ENCODE measurements at places on chromosomes 2 and 18.
A peak's percentile ranks its signal among the peaks of the same experiment; 100 is the strongest.

- DNase-seq: peak; percentile 57
- H3K4me3 ChIP-seq: no peak overlapping the region
- H3K4me1 ChIP-seq: peaks cover 65% of the 10 kb centered on the region
- H3K27me3 ChIP-seq: no peaks in the 10 kb centered on the region
- H3K27ac ChIP-seq: peak overlapping the region; percentile 65
Measured at GRCh38 chr2:207766697-207767460, 2.8 kb downstream of the FZD5 start.

DNA sequence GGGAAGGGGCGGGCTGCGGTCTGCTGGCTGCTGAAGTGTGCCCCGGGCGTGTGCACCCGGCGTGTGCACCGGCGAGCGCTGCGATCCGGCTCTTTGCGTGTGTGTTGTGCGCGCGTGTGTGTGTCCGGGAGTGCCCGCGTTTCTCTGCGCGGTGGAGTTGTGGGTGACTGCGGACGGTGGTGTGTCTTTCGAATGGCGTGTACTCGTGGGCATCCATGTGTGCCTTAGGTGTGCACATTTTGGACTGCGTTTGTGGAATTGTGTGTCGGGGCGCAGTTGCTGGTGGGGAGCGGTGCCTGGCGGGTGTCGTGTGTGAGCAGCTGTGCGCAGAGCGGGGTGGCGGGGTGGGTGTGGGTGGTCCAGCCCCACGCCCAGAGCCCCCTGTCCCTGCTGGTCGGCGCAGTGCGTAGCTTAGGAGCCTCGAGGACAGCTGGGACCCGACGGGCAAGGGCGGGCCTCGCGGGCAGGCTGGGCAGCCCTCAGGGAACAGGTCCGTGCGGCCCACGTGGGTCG, 533 bp downstream of the HPCAL1 start:
- peak overlapping the region; percentile 81 for H3K27ac ChIP-seq
- H3K36me3 ChIP-seq: no peaks in the 10 kb centered on the region
- peak overlapping the region; percentile 11 for H3K4me3 ChIP-seq
- H3K4me1 ChIP-seq: peaks cover 46% of the 10 kb centered on the region

GRCh38 chr2:241659150-241659739, 21.8 kb downstream of the ATG4B start:
- H3K27me3 ChIP-seq: no peaks in the 10 kb centered on the region
- H3K27ac ChIP-seq: no peak overlapping the region
- DNase-seq: peak; percentile 67
- peaks cover 23% of the 10 kb centered on the region for H3K4me1 ChIP-seq
- H3K36me3 ChIP-seq: peaks cover 3% of the 10 kb centered on the region

DNA sequence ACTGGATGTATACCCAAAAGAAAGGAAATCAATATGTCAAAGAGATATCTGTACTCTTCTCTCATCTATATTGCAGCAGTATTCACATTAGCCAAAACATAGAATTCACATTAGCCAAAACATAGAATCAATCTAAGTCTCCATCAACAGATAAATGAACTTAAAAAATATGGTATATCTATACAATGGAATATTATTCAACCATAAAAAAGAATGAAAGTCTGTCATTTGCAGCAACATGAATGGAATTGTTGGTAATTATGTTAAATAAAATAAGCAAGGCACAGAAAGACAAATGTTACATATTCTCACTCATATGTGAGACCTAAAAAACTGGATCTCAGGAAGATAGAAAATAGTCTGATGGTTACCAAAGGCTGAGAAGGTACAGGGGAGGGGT, 212.1 kb upstream of the ZC3H15 start:
- H3K4me1 ChIP-seq: no peaks in the 10 kb centered on the region
- no peak overlapping the region for H3K4me3 ChIP-seq
- H3K27me3 ChIP-seq: no peaks in the 10 kb centered on the region
- H3K36me3 ChIP-seq: no peaks in the 10 kb centered on the region
- no peak overlapping the region for H3K27ac ChIP-seq

DNA sequence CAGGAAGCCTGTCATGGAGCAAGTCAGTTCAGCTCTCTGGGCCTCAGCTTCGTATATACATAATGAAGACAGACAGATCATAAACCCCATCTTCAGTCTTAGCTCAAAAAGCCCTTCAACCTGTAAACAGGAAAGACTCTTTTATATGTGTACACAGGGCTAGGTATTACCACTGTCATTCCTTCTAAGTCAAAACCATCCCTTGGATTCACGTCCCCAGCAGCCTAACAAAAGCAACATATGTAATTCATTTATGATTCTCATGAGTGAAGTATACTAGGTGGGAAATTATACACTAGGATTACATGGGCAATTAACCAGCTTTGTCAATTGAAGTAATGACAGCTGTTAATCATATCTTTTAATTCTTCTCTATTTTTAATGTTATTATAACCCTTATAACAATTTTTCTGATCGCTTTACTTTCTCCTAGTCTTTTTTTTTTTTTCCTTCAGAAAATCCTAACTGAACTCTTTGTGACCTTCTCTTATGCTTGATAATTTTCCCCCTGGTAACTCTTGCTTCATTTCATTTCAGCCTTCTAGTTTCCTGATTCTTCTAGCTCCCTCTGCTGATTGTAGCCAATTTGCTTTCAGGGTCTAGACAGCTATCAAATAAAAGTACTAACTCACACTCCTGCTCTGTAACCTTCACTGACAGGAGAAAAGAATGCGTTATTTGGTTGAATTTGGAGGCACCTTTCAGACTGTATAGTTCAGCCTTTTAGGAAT, 99.7 kb downstream of the RBM43 start:
- no peaks in the 10 kb centered on the region for H3K4me1 ChIP-seq
- H3K27me3 ChIP-seq: no peaks in the 10 kb centered on the region
- H3K36me3 ChIP-seq: no peaks in the 10 kb centered on the region
- no peak overlapping the region for H3K27ac ChIP-seq

- H3K4me1 ChIP-seq: no peaks in the 10 kb centered on the region
- H3K27ac ChIP-seq: no peak overlapping the region
- H3K4me3 ChIP-seq: no peak overlapping the region
- no peaks in the 10 kb centered on the region for H3K36me3 ChIP-seq
- no peaks in the 10 kb centered on the region for H3K27me3 ChIP-seq
- peak; percentile 23 for DNase-seq
Measured at GRCh38 chr2:52536929-52537460, 1230.6 kb upstream of the CHAC2 start.

DNA sequence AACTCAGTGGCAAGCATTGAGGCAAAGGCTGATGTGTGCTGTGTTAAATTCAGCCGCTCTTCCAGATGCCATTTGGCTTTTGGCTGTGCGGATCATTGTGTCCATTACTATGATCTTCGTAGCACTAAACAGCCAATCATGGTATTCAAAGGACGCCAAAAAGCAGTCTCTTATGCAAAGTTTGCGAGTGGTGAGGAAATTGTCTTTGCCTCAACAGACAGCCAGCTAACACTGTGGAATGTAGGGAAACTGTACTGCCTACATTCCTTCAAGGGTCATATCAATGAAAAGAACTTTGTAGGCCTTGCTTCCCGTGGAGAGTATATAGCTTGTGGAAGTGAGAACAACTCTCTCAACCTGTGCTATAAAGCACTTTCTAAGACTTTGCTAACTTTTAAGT, 195.5 kb upstream of the RAB12 start:
- no peaks in the 10 kb centered on the region for H3K4me1 ChIP-seq
- no peak overlapping the region for H3K4me3 ChIP-seq
- no peaks in the 10 kb centered on the region for H3K27me3 ChIP-seq
- H3K27ac ChIP-seq: no peak overlapping the region
- H3K36me3 ChIP-seq: no peaks in the 10 kb centered on the region
- DNase-seq: no peak

- no peak overlapping the region for H3K4me3 ChIP-seq
- H3K4me1 ChIP-seq: peaks cover 12% of the 10 kb centered on the region
- no peak overlapping the region for H3K27ac ChIP-seq
- H3K27me3 ChIP-seq: no peaks in the 10 kb centered on the region
Measured at GRCh38 chr2:88199912-88200682, 30.0 kb downstream of the THNSL2 start.

DNA sequence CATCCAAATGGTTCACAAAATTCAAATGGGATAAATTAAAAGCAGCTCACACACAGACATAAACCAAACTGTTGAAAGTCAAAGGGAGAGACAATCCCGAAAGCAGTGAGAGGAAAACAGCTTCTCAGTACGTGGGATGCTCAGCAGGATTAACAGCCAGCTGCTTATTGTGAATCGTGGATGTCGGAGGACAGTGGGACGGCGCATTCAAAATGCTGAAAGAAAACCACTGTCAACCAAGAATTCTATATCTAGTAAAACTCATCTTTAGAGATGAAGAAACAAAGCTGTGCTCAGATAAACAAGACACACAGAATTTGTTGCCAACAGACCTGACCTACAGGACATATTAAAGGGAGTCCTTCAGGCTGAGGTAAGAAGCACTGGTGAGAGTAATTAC, 102.9 kb downstream of the NFATC1 start:
- no peak for DNase-seq
- no peaks in the 10 kb centered on the region for H3K36me3 ChIP-seq
- no peaks in the 10 kb centered on the region for H3K4me1 ChIP-seq
- H3K27ac ChIP-seq: no peak overlapping the region
- H3K4me3 ChIP-seq: no peak overlapping the region

DNA sequence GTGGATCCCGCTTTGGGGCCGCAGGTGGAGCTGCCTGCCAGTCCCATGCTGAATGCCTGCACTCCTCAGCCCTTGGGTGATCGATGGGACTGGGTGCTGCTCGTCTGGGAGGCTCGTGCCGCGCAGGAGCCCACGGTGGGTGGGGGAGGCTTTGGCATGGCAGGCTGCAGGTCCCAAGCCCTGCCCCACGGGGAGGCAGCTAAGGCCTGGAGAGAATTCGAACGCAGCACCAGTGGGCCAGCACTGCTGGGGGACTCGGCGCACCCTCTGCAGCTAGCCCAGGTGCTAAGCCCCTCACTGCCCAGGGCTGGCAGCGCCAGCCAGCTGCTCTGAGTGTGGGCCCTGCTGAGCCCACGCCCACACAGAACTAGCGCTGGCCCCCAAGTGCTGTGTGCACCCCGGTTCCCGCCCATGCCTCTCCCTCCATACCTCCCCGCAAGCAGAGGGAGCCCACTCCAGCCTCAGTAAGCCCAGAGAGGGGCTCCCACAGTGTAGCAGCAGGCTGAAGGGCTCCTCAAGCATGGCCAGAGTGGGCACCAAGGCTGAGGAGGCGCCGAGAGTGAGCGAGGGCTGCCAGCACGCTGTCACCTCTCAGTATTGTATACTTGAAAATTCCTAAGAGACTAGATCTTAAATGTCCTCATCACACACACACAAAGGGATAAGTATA, 1654.2 kb upstream of the SLC39A10 start:
- no peak for DNase-seq
- H3K27me3 ChIP-seq: no peaks in the 10 kb centered on the region
- no peaks in the 10 kb centered on the region for H3K4me1 ChIP-seq
- H3K36me3 ChIP-seq: no peaks in the 10 kb centered on the region

DNA sequence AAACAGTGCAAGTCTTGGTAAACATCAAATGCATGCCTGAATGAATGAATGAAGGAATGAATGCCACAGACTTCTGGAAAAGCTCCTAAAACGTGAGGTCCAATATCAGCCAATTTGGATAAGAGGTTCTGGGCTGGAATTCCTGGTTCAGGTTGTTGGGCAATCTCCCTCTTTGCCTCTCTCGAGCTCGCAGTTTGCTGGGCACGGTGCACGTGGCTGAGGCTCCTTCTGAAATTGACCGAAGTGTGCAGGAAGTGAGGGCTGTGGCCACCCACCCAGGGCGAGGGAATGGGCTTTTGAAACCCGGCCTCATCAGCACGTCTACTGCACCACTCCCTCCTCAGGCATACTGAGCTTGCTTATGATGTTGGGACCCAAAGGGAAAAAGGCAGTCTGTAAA, 288.8 kb upstream of the HS6ST1 start:
- no peak overlapping the region for H3K27ac ChIP-seq
- no peaks in the 10 kb centered on the region for H3K4me1 ChIP-seq
- H3K4me3 ChIP-seq: no peak overlapping the region
- H3K36me3 ChIP-seq: no peaks in the 10 kb centered on the region
- H3K27me3 ChIP-seq: no peaks in the 10 kb centered on the region

DNA sequence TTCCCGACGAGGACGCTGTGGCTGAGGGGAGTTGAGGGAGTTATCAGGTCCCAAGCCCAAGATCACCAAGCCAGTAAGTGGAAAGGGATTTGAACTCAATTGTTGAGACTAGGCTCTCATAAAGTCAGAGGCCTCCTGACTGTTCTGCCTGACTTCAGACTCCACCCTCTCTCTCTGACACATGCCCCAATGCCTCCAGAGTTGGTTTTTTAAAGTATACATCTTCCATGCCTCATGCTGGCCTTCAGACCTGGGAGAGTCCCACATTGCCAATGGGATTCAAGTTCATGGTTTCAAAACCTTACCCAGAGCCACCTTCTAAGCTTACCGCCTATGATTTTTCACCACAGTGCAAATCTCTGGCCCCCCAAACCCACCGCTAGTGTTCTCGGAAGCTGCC, 100.8 kb downstream of the RTN4 start:
- no peak overlapping the region for H3K27ac ChIP-seq
- H3K27me3 ChIP-seq: no peaks in the 10 kb centered on the region
- no peak for DNase-seq
- no peaks in the 10 kb centered on the region for H3K36me3 ChIP-seq
- no peak overlapping the region for H3K4me3 ChIP-seq

Data from body of pancreas (tissue), 4 donors.